ENCODE measurements at places on chromosomes 12 and 14.

DNA sequence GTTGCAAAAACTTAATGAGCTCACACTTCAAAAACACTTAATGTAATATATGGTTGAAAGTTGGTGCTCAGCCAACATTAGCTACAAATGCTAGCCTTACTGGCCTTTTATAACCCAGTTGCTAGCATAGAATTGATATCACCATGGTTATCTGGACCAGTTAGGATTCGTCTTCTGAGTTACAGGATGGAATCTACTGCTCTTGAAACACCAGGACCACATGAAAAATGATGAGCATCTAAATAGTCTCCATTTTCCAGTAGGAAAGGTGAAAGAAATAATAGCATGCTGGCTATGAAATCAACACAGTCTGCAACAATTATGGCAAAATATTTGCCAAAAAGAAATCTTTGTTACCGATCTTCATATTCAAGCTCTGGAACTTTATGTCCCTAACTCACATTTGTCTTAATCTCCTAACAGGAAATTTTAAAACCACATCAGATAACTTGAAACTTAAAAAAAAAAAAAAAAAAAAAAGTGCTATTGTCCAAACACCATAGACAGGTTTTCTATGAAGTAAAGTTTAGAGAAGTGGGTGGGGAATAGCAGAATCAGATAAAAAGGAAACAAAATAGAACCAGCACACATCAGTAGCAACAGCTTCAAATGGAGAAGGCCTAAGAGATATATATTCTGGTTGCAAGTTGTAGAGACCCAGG lies 12.6 kb upstream of the CD69 start:
- no peak for DNase-seq

DNA sequence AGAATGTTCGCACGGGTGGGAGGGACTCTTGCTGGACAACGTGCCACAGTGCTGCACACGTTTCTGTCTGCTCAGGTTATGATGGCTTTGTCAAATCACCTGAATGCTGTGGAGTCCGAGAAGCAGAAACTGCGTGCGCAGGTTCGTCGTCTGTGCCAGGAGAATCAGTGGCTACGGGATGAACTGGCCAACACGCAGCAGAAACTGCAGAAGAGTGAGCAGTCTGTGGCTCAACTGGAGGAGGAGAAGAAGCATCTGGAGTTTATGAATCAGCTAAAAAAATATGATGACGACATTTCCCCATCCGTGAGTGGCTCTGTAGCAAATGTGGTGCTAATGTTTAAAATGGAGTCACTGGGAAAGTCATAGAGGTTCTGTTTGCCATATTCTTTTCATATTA lies 28.5 kb downstream of the KLC1 start:
- no peak for DNase-seq

- DNase-seq: no peak
These were observed 1.6 kb upstream of the ACOT6 start for GRCh38 chr14:73610687-73611086.

GRCh38 chr14:93830753-93831461 lies 42.6 kb upstream of the PRIMA1 start:
- no peak for DNase-seq

DNA sequence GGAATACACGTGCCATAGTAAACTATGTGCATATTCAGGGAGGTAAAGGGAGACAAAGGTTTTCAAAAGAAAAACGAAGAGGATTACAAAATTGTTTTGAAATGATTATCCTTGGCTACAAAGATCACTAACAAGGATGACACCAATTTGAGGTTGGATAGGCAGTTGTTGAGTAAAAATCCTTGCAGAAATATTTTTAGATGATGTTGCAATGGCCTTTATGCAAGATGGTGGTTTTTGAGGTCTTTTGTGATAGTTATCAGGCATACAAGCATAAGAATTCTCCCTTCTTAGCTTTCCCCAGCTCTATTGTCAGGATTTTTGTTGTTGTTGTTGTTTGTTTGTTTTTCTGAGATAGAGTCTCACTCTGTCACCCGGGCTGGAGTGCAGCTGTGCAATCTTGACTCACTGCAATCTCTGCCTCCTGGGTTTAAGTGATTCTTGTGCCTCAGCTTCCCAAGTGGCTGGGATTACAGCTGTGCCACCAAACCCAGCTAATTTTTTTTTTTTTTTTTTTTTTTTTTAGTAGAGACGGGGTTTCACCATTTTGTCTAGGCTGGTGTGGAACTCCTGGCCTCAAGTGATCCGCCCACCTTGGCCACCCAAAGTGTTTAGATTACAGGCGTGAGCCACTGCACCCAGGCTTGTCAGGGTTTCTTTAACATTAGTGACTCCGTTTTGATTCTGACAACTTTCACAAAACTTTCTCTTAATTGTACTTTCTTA lies 7.8 kb downstream of the RNASE1 start:
- DNase-seq: no peak

DNA sequence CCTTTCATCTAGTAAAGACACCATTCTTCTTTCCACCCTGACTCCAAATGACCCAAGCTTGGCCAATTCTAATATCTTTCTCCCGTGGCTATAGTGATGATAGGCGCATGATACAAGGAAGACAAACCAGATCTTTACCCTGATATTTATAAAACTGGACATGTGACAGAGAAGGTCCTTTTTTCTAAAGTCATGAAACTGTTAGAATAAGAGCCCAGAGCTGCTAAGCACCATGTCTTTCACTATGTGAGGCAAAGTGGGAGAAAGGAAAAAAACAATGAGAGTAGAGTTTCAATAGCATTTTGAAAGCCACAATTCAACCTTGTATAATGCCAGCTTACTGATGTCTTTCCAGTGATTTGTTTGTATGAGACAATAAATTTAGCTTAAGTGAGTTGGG lies 212.4 kb downstream of the RASSF9 start:
- DNase-seq: no peak

GRCh38 chr14:58919217-58919616 lies 269.2 kb upstream of the DAAM1 start:
- no peak for DNase-seq

- no peak for DNase-seq
These were observed 839 bp downstream of the CLEC9A start for GRCh38 chr12:10031321-10031720.

- DNase-seq: no peak
These were observed 173.0 kb upstream of the NTF3 start for GRCh38 chr12:5258926-5259325.

DNA sequence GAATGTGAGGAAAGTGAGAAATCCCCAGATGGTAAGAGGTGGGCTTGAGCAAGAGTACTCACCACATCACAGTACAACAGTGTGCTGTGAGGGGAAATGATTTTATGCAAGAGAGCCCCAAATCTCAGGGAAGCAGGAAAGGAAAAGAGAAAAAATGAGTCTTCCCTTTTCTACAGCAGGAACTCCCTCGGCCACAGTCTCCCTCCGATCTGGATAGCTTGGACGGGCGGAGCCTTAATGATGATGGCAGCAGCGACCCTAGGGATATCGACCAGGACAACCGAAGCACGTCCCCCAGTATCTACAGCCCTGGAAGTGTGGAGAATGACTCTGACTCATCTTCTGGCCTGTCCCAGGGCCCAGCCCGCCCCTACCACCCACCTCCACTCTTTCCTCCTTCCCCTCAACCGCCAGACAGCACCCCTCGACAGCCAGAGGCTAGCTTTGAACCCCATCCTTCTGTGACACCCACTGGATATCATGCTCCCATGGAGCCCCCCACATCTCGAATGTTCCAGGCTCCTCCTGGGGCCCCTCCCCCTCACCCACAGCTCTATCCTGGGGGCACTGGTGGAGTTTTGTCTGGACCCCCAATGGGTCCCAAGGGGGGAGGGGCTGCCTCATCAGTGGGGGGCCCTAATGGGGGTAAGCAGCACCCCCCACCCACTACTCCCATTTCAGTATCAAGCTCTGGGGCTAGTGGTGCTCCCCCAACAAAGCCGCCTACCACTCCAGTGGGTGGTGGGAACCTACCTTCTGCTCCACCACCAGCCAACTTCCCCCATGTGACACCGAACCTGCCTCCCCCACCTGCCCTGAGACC lies 7.8 kb downstream of the ATN1 start:
- DNase-seq: no peak

DNA sequence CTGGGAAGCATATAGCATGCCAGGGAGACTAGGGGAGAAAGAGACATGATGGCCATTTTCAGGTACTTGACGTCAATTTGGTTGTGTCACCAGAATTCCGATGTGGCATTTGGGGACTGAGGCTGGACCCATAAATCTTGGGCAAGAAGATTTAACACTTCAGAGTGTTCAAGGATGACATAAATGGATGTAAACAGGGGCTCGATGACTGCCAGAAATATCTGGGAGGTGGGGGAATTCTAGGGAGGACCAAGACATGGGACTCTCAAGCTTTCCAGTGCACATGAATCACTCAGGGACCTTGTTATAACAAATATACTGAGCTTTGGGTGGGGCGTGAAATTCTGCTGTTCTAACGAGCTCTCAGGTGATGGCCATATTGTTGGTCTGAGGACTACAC lies 17.8 kb downstream of the HAL start:
- DNase-seq: no peak

DNA sequence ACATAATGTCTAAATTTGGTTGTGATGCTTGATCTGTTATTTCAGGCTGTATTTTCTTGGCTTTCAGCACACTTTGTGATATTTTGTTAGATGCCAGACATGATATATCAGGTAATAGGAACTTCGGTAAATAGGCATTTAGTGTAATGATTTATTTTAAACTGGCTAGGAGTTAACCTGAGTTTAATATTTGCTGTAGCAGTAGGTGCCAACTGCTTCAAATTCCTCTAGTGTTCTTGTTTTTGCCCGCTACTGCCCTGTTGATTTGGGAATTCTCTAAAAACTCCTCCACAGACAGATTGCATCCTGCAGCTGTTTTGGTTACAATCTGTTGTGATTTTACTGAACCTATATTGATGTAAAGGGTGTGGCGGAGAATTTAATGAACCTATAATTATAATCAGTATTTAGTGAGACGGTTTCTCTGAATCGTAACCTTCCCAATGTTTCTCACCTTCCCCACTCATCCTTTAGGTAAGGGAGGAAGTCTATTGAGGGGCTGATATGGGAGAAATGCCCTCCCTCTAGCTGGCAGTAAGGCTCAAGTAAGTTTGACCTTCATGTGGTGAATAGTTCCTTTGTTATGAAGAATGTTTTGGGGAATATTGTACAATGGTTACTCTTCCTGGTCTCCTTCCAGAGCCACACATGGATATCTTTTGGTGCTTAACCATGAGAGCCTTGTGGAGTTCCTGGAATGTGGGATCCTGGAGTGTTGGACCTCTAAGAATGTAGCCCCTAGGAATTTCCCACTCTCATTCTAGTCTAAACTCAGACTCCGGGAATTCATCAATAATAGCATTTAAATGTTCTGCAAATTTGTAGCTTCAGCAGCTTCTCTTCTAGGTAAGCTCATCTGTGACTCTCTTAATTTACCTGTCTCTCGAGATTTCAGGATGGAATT lies 634.1 kb downstream of the FSCB start:
- no peak for DNase-seq

GRCh38 chr12:19517583-19517982 lies 78.3 kb downstream of the AEBP2 start:
- DNase-seq: no peak

DNA sequence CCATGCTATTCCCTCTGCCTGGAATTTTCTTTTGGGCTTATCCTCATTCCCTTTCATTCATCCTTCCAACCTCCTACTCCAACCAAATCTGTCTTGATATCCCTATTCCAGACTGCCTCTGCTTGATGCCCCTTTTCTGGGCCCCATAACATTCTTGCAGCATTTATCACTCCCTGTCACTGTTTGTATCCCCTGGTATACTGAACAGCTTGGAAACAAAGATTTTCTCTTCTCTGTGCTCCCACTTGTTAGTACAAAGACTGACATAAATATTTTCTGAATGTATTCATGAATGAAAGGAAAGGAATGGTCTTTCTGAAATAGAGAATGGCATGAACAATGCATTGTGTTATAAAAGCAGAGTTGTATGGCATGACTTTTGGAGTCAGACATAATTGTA lies 7.5 kb downstream of the IRAK4 start:
- DNase-seq: no peak

GRCh38 chr12:131176266-131176665 lies 222.6 kb downstream of the ADGRD1 start:
- DNase-seq: no peak

GRCh38 chr12:46516238-46516932 lies 143.8 kb upstream of the SLC38A2 start:
- DNase-seq: no peak

DNA sequence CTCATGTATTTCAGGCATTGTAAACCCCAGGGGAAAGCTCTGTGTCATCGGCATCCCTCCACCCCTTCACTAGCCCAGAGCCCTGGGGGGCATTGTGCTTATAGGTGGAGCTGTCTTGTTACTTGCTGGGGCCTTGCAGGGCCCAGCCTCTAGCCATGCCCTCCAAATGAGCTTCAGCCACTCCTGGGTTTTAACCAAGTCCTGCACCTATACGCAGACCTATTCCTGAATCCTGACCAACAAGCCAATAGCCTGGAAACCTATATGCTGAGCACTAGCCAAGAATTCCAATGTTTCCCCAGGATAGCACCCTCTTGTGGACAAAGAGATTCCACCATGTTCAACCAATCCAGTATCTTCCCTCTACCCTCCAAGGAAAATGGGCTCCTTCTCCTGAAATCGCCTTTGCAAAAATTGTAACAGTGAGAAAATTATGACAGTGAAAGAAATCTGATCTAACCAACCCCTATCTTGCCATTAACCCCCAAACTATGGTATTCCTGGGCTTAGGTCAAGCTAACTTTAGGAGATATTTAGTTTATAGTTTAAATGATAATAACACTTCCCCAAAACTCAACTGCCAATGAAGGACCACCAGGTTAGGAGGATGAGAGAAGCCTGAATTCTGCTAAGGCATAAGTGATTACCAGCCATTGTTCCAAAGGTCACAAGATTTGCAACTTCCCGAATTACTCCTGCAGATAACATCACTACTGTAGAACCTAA lies 55.5 kb downstream of the TTC7B start:
- DNase-seq: no peak

DNA sequence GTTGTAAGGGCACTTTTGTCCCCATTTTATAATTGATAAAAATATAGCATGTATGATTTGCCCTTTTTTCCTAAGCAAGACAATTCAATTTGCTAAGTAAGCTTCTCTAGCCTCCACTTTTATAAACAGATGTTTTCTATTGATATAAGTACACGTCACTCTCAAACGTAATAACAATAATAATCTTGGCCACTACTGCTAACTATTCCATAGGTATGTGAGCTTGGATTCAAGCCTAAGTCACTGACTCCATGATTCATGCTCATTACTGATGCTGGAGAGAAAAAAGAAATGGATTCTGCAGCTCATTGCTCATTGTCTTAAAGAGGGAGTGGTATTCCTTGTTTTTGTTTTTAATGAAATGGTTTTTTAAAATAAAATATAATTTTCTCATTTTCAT lies 661.0 kb downstream of the GALC start:
- no peak for DNase-seq

Measured in activated CD4-positive, alpha-beta T cell treated with anti-CD3 and anti-CD28 coated beads, Interleukin-2, amount 50 U/mL, for 24 hours (primary cell).